CD8-positive, alpha-beta memory T cell (primary cell): ENCODE measurements at places on chromosomes 7 and 10. TPM values are rescaled to one million over a fixed set of nuclear protein-coding genes. Genes with fewer than 3 reads are reported as not detected.

DNA sequence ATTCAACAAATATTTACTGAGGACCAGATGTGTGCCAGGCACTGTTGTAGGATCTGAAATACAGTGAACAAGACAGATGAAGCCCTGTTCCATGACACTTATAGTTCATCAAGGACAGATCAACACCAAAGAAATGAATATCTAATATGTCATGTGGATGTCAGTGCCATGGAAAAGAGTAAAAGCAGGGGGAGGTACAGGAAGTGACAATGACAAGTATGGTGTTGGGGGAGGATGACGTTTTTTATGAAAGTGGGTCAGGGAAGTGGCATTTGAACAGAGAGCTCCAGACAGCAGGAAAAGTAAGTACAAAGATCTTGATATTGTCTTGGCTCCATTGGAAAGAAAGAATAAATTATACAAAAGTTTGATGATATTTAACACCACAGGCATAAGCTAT is 7.0 kb upstream of the SFMBT2 start:
- DNase-seq: no peak

GRCh38 chr7:76314042-76314721 is 11.7 kb downstream of the HSPB1 start:
- DNase-seq: peak; percentile 96

DNA sequence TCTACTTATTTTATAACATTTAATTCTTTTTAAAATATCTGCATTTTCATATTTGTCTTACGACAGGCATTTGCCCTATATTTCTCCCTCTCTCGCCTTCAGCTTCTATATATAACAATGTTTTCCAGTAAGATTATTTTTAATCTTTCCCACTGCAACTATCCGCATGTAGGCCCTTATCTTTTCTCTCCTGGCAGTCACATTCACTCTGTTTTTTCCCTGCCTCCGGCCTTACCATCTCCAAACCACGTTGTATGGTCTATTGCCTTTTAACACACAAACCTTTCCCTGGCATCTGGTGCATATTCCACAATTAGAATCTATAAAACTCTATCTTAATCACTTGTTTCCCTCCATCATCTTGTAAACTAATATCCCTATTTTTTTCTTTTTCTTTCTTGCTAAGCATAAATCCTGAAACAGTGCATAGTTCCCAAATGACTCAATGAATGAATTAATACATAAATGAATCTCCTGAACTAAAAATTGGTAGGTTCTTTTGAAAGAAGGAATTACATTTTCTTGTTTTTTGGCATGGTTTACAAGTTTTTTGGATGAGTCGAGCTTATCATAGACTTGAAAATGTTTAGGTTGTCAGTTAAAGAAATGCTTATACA is 173.2 kb downstream of the SEMA3A start:
- DNase-seq: no peak

DNA sequence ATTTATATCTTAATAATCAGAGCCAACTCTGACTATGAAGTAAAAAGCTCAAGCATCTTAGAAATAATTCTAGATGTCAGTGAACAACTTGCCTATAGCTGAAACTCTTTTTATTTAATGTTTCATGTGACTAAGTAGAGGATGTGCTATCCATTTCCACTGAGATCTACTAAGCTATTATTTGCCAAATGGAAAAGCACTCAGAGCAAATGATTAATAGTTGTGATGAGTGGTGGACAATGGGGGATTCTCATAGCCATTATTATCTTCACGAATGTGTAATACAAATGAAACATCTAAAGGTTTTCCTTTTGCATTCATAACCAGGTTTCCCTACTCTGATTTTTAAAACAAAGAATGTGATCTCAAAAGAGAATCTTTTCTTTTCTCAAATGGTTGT is 126.6 kb upstream of the GNAI1 start:
- DNase-seq: no peak

DNA sequence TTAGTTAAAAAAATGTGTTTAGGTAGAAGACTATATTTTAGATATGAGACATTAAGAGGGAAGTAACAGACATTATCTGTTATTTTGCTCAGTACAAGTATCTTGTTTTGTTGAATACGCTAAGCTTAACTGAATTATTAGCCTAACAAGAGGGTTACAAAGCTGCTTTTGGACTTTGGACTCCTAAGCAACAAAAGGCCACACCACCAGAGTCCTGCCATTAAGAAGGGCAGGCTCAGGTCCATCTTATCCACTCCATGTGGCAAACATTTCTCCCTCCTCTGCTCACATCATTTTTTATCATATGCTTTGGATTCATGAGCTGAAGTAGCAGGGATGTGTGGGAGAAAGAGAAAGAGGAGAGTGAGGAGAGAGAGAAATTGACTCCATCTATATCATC is 33.5 kb downstream of the OSBPL3 start:
- DNase-seq: no peak

- no peak for DNase-seq
Observed at GRCh38 chr7:42292991-42293521, 56.0 kb upstream of the GLI3 start.

DNA sequence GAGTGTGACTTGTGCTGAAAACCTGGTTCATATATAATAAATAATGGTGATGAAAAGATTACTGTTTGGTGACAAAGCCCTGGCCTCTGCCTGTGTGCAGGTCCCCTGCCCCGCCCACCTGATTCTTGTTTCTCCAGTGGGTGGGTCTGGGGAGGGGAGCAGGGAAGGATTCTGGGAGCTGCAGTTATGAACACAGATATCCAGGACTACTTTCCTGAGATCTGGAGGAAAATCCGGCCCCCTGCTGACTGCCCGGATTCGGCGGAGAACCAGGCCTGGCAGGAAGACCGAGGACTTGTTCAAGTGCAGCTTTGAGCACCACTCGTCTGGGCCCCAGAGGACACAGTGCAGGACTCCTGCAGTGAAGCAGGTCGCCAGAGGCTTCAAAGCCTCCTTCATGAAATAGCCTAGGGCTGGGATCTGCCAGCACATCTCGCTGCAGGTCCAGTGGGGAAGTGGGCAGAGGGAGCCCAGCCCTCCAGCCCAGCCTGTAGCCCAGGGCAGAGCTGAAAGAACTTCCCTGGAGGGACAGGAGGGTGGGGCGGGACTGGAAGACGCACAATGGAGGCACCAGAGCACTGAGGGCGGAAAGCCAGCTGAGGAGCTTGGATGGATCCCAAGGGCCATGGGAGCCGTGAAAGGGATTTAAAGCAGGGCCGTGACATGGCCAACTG is 7.0 kb downstream of the ATP6V0E2 start:
- DNase-seq: no peak

- no peak for DNase-seq
Observed at GRCh38 chr7:104252409-104253134, 44.8 kb upstream of the ORC5 start.

GRCh38 chr10:841535-841934 is 90.0 kb downstream of the LARP4B start:
- no peak for DNase-seq

DNA sequence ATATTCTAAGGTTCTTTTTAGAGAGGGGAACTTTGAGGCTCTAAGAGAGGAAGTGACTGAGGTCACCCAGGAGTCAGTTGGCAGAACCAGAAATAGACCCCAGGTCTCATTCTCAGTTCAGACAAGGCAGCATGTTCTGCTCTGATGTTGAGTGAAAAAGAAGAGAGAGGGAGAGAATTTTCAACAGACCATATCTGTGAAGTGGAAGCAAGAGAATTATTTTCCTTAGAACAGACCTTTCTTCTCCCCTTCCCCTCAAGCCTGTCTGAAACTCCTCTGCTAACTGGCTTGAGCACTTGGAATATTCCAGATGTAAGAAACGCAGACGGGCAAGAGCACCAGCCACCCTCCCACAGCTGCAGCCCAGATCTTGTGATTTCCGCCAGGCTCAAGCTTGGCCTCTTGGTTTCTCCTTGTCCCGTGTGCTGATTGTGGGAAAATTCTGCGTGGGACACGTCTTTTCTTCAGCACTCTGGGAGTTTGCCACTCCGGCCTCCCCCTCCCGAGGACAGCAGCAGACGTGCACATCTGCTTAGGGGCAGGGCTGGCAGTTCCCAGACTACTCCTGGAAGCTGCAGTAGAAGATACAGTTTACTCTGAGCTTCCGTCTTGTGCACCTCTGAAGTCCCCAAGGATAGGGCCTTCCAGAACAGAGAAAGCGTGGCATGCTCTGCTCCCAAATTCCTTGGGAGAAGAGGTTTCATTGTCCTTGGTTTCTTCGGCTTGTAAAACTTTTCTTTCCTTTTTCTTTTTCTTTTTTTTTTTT is 22.7 kb upstream of the IKZF1 start:
- DNase-seq: peak; percentile 47

GRCh38 chr10:79066411-79067240 is 2.1 kb upstream of the ZMIZ1 start:
- DNase-seq: peak; percentile 7

DNA sequence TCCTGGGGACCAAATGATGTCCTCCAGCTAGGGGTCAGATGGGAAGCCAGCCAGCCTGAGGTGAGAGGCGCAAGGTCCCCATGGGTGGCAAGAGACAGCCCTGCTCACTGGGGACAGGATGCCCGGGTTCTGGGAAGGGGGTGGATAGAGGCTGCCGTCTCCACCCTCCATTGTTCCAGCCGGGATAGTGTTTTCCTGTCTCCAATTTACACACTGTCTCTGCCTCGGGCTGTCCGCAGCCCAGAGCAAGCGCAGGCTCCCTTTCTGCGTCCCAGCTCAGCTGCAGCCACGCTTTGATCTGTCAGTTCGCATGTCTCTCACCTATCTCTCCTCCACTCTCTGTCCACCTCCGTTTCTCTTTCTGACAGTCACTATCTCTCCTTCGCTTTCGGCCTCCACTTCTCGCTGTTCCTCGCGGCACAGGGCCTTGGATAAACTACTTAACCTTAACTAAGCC is 2.1 kb downstream of the EPHB4 start:
- no peak for DNase-seq

- DNase-seq: peak; percentile 71
Observed at GRCh38 chr7:36286226-36286625, 103.4 kb upstream of the ANLN start.

- DNase-seq: no peak
Observed at GRCh38 chr10:133167693-133168616, 7.9 kb downstream of the KNDC1 start.

- no peak for DNase-seq
Observed at GRCh38 chr7:156606691-156607331, 33.8 kb upstream of the RNF32 start.

GRCh38 chr10:61024856-61025201 is 80.8 kb upstream of the RHOBTB1 start:
- DNase-seq: no peak

The CYP3A7 gene
- total RNA-seq: not detected

The NODAL gene
- not detected for total RNA-seq

The FXYD4 gene
- total RNA-seq: not detected

The LRRC61 gene
- total RNA-seq: 32.0 TPM

The CPN1 gene
- total RNA-seq: not detected
